Pancreas (tissue), 10 donors: ENCODE measurements at places on chromosomes 3 and 15.

GRCh38 chr3:49383387-49383786 is 25.2 kb upstream of the GPX1 start:
- no peak for DNase-seq
- no peaks in the 10 kb centered on the region for H3K27me3 ChIP-seq
- no peaks in the 10 kb centered on the region for H3K4me1 ChIP-seq
- no peak overlapping the region for H3K27ac ChIP-seq
- no peak overlapping the region for H3K4me3 ChIP-seq

DNA sequence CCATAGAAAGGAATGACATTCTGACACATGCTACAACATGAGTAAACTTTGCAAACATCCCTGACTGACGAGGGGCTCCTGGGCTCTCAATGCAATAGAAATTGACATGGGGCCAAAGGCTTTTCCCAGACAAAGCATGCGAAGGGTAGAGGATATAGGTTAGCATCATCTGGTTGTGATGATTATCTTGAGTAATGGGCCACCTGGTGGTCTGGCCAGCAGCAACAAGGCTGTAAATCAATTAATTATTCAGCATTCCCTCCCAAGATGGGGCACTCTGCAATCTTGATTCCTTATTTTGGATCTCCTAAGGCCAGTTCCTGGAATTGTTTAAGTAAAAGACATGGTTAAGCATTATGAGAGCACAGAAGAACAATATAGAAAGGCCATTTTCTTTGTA is 99.2 kb downstream of the AGBL1 start:
- no peaks in the 10 kb centered on the region for H3K27me3 ChIP-seq
- no peak overlapping the region for H3K27ac ChIP-seq
- DNase-seq = no peak
- no peaks in the 10 kb centered on the region for H3K36me3 ChIP-seq
- H3K4me1 ChIP-seq = no peaks in the 10 kb centered on the region

DNA sequence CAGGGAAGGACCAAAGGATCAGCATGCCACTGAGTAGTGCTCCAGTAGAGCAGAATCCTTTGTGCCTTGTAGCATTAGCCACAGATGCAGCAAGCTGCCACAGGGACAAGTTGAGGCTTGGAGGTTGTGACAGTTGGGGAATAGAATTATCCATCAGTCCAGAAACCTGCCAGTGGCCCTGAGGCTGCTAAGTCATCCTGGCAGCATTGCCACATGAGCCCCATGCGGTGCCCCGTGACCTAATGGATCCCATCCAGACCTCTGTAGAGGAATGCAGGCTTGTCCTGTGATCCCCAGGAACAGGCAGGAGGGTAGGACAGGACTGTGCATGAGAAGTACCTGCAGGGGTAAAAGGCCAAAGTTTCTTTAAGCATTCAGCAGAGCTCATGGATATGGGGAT is 51.7 kb downstream of the BOC start:
- no peaks in the 10 kb centered on the region for H3K36me3 ChIP-seq
- no peaks in the 10 kb centered on the region for H3K27me3 ChIP-seq
- H3K4me3 ChIP-seq = no peak overlapping the region

DNA sequence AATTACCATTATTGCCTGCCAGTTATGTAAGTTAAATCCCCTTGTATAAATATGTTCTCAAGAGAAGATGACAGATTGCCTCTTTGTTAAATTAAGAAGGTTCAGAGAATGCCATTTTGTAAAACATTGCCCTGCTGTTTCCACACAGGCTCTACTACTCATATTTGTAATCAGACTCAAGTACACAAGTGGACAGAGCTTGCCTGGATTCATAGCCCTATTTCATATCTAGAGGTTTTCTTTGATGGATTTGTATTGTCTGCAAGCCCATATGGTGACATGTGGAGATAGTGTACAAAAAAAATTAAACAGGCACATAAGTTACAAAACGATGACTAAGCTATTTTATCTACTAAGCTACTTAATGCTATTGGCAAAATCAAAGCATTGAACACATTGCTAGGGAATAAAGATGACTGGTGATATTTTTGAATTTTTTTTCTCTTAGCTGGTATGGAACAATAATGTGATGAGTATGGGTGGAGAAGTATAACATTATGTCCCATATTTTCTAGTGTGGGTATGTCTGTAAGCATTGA is 1286.6 kb upstream of the ALCAM start:
- no peak for DNase-seq
- H3K27ac ChIP-seq = no peak overlapping the region
- no peak overlapping the region for H3K4me3 ChIP-seq
- H3K36me3 ChIP-seq = no peaks in the 10 kb centered on the region

DNA sequence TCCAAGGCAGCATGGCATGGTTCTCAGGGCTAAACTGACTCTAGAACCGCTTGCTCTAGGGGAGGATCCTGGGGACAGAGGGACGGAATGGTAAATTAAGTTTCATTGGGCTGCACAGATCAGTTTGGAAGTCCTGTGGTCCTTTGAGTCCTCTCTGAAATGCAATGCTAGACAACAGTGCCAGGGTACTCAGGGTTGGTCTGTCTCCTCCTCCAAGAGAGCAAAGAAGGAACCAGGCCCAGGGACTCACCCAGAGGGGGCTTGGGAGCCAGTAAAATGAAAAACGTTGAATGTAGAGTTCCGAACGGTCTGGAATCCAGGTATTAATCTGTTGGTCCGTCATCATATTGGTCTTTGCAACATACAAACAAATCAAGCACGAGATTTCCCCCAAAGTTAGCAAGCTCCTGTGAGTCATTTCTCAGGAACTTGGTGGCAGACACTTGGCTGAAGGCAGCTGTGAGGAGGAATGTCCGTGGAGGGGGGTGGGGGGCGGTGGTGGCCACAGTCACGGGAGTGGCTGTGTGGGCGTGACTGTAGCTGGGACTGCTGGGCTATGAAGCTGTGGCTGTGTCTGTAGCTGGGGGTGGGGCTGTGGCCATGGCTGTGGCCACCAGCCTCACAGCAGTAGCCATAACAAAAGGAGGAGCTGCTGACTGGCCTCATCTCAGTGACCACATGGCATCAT is 361.0 kb downstream of the SHQ1 start:
- H3K27me3 ChIP-seq = no peaks in the 10 kb centered on the region
- no peak overlapping the region for H3K4me3 ChIP-seq
- H3K4me1 ChIP-seq = peaks cover 9% of the 10 kb centered on the region
